ENCODE measurements at places on chromosomes 7 and 10.

DNA sequence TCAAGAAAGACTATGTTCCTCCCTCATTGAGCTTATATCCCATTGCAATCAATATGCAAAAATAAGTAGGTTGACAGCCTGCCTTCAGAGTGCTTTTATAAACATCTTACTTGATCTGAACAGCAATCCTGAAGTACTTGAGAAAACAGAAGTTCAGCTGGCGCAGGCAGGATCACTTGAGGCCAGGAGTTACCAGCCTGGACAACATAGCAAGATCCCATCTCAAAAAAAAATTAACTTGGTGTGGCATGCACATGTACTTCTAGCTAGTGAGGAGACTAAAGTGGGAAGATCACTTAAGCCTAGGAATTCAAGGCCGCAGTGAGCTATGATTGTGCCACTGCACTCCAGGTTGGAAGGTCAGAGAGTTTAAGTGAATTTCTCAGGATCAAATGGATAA lies 30.1 kb downstream of the LUC7L2 start:
- no peak for DNase-seq

- DNase-seq: no peak
Observed at GRCh38 chr10:32970910-32971309, 12.9 kb upstream of the ITGB1 start.

DNA sequence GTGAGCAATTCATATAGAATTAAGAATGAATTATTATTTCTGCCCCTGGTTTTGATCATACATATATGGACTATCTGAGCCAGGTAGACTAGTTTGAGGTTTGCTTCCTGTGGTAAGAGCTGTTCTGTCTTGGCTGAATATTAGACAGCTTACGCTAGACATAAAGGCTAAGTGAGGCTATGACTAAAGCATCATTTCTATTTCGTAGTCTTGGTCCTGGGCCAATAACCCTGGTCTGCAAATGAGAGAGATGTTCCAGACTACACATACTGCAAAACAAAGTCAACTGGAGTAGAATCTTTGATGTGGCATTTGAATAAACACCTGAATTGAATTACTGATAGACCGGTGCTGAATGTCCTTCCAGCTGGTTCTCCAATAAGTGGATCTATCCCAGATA lies 40.8 kb upstream of the CACNB2 start:
- DNase-seq: no peak

- DNase-seq: no peak
Observed at GRCh38 chr7:44101966-44102845, 1.9 kb upstream of the AEBP1 start.

DNA sequence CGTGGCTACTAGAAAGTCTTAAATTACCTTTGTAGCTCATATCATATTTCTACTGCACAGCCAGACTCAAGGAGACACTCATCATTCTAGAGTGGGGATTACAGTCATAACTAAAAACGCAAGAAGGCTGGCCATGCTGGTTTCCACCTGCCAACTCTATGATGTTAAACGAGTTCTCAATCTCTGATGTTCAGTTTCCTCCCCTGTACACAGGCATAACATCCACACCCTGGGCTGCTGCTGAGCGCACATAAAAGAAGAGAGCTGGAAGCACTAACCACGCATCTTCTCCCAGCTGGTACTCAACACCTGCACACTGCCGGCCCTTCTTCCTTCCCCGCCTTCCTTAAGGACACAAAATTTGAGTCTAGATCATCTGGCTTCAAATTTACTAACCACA lies 60.5 kb downstream of the SORBS1 start:
- no peak for DNase-seq

DNA sequence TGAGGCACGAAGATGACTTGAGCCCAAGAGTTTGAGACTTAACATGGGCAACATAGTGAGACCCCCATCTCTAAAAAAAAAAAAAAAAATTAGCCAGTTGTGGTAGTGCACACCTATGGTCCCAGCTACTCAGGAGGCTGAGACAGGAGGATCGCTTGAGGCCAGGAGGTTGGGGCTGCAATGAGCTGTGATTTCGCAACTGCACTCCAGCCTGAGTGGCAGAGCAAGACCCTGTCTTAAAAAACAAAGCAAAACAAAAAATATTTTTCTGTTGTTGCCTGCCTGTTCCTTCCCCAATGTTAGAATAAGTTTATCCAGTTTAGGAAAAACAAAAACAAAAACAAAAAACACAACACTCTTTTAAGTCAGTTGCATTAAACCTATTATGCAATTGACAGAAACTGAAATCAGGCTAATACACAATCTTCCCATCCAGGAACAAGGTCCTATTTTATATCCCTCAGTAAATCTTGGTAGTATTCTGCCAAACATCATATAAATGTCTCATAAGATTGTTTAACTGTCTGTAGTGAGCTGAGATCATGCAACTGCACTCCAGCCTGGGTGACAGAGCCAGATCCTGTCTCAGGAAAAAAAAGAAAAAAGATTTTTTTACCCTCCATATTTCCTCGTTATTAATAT lies 4.9 kb downstream of the PILRA start:
- DNase-seq: no peak

DNA sequence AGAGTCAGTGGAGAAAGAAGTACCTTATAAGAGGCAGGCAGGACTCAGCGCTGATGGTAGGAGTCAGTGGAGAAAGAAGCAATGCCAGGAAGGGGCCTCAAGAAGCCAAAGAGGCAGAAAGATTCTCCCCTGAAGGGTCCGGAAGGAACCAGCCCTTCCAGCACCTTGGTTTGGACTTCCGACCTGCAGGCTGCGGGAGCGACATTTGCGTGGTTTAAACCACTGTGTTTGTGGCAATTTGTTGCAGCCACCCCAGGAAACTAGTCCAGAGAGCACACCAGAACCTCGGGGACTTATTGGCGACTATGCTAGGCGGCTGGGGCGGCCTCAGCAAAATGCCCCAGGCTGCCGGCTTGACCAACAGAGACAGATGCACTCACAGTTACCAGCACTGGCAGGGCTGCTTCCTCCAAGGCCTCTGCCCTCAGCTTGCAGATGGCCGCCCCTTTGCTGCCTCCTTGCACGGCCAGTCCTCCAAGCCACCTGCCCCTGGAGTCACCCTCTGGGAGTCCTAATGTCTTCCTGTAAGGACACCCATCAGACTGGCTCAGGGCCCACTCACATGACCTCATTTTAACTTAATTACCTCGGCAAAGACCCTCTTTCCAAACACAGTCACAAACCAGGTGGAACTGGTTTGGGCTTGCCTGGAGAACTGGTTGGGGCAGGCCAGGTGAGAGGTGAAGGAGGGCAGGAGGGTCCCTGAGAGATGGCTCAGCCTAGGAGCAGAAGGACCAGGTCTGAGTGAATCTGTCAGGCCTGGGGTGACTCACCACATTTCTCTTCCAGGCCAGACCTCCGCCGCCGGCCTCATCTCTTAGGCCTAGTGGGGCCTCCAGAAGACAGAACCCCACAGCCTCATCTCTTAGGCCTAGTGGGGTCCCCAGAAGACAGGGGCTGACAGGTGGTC lies 26.1 kb downstream of the CALML3 start:
- no peak for DNase-seq

DNA sequence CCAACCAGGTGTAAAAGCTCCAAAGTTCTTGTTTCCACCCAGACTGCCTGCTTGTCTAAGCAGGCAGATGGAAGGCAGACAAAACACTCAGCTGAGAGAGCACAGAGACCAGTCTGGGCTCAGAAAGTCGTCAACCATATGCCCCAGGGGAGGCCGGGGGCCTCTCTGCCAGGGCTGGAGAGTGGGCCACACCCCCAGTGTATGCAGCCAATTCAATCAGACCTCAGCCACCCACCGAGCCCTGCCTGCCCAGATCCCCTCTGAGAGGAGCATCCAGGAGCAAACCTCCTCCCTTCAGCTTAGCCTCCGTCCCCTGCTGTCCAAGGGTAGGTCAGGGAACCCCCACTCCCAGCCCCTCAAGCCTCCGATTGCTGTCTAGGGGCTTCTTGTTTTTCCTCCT lies 196.3 kb downstream of the LSM5 start:
- no peak for DNase-seq

DNA sequence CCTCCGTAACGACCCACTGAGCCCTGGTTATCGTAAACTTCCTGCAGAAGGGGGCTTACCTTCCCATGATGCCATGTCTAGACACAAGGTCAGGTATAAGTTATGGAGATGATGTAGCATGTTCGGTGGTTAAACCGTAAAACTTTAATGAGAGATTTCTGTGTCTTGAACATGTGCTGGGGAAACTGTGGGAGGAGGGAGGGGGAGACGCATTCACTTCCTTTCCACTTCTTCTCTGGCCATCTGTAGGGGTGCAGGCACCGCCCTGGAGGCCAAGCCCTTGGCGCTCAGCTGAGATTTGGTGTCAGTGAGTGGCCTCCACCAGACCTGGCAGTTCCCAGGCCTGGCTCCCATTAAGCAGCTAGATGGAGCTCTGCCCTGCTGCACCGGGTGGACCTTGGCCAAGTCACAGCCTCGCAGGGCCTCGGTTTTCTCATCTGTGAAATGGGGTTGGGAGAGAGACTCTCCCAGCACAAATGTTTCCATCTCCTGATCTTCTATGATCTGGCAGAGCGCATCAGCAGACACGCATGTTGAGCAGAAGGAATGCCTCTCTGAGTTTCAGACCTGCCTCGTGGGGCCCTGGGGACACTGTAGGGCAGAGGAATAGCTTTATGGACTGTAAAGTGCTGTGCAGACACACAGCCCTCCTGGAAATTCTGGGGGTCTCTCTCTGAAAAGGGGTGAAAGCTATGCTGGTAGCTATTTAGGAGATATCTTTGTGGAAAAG lies 106.0 kb downstream of the COL26A1 start:
- no peak for DNase-seq

All from activated T-cell treated with anti-CD3 and anti-CD28 coated beads for 48 hours (primary cell).